Astrocyte (in vitro differentiated cells and primary cell): ENCODE measurements at places on chromosomes 5 and 9. TPM values are rescaled to one million over a fixed set of nuclear protein-coding genes. Genes with fewer than 3 reads are reported as not detected.
A peak's percentile ranks its signal among the peaks of the same experiment; 100 is the strongest.

The NDUFAF2 gene
- 43.9 and 46.0 TPM in 2 replicates for total RNA-seq

DNA sequence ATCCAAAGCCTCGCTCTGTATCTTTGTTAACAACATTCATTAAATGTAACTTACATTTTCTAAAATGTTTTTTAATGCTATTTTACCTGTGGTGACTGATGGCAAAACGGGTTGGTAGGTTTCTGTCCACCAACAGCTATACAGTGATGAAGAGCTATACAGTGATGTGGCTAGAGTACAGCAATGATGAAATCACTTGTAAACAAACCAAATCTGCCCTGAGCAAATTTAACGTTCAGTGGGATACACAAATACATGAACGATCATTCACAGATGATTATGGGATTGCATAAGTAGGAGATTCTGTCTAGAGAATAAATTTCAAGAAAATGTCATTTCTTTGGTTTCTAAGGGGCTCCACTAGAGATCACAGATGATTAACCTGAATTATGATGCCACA, 132.7 kb downstream of the MPDZ start:
- DNase-seq: no peak

GRCh38 chr9:69147041-69147834, 26.8 kb upstream of the TJP2 start:
- DNase-seq: no peak

DNA sequence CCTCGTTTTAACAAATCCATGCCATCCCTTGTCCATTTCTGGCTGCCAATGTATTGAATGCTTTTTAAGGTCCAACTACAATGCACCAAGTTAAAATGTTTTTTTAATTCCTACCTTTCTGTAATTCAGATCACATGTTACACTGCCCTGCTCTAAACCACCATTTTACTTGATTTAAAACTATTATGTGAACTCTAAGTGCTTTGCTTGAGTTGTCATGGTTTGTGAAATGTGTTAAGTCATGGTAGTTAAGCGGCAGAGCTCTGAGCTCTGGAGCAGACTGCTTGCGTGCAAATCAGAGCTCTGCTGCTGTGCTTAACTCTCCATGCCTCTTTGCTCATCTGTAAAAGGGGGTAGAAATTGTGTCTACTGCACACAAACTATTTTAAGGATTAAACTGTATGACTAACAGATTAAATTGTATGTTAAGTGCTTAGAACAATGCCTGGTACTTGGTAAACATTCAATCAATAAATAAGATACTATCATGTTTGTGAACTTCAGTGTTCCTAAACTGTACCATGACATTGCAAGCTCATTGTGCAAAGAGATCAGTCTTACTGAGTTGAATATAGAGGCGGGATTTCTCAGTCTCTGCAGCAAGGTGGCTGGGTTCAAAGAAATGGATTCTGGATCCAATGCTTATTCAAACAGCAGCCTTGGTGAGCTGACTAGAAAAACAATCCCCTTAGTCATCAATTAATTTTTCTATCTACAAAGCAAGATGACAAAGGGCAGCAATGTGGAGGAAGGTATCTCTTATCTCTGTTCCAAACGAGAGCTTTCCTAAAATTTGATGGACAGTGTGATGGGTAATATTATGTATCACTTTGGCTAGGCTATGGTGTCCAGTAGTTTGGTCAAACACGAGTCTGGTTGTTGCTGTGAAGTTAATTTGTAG, 16.1 kb upstream of the CMBL start:
- DNase-seq: peak; percentile 30

- DNase-seq: no peak
Observed at GRCh38 chr9:114884787-114885452, 45.5 kb downstream of the TNFSF8 start.

DNA sequence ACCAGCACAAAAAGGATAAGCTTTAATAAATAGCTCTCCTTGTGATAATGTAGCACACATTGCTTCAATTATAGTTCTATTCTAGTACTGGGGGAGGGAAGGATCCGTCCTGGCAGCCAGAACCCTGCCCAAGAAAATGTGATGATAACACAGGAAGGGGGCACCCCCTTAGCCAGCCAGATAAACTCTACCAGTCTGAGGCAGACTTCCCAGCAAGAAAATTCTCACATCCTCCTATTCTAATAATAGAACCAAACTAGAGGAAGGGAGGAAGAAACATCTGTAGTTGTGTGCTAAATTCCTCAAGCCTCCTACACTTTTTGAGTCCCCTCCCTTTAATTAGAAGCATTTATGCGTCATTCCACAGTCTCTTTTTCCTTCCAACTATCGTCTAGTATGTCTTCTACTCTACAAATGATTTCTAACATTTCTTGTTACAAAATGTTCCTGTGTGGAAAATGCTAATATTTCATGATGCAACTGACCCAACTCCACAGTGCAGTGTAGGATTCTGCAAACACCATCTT, 261.0 kb downstream of the SEMA5A start:
- no peak for DNase-seq

GRCh38 chr9:84538879-84539278, 130.7 kb upstream of the NTRK2 start:
- no peak for DNase-seq

GRCh38 chr5:158135682-158136179, 276.8 kb upstream of the CLINT1 start:
- DNase-seq: no peak

DNA sequence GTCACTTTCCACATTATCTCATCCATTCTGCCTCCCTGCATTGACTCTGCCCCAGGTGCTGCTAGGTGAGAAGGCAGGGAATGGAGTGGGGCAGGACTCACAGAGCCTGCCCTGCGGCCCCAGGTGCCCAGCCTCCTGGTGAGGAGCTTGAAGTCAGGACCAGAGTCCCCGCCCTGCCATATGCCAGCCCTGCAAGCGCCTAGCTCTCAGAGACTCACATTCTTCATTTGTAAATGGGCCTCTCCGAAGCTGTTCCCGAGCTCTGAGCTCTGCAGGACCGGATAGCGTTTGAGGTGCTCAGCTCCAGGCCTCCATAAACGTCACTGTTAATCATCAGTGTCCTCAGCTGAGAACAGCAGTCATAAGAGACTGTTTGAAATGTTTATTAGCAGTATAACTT, 75.1 kb upstream of the STXBP1 start:
- DNase-seq: no peak

GRCh38 chr5:61461417-61461816, 129.4 kb downstream of the ZSWIM6 start:
- no peak for DNase-seq

DNA sequence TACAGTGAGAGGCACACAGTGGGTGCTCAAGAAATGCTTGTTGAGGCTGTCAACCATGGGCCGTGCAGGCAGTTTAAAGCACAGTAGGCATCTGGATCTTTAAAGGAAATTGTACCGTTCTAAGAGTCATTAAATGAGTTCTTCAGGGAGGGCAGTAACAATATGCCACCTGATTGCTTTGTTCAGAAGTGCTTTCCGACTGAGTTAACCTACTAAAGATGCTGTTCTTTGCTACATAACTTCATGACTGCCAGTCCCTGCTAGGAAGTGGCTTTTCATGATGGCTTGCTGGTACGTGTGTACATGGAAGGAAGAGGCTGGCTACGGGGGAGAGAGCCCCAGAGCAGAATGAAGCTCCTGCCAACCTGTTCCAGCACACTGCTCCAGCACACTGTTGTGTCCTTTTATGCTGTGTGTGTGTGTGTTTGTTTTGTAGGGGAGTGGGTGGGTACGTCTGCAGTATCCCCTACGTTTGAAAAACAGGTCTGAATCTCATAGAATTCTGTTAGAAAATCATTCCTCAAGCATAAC, 41.9 kb upstream of the PPP2R2B start:
- no peak for DNase-seq

GRCh38 chr9:76910861-76911260, 4.9 kb upstream of the PRUNE2 start:
- DNase-seq: no peak
